SIG-M5 (cell line): ENCODE measurements at places on chromosomes 12 and 14.

DNA sequence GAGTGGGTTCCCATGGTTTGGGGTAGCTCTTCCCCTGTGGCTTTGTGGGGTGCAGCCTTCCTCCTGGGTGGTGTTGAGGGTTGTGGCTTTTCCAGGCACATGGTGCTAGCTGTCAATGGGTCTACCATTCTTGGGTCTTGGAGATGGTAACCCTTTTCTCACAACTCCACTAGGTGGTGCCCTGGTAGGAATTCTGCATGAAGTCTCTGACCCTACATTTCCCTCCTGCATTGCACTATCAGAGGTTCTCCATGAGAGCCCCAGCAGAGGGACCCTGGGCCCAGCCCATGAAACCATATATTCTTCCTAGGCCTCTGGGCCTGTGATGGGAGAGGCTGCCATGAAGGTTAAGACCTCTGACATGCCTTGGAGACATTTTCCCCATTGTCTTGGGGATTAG is 1093.3 kb downstream of the SLC16A7 start:
- no peak for DNase-seq

GRCh38 chr12:32589165-32589865 is 89.8 kb upstream of the DNM1L start:
- DNase-seq: peak; percentile 89

- DNase-seq: no peak
Measured at GRCh38 chr12:3342051-3342450, 149.0 kb upstream of the PRMT8 start.

GRCh38 chr14:36659010-36659821 is 2.4 kb upstream of the PAX9 start:
- DNase-seq: no peak

GRCh38 chr14:92819011-92819597 is 25.0 kb downstream of the GOLGA5 start:
- DNase-seq: no peak

DNA sequence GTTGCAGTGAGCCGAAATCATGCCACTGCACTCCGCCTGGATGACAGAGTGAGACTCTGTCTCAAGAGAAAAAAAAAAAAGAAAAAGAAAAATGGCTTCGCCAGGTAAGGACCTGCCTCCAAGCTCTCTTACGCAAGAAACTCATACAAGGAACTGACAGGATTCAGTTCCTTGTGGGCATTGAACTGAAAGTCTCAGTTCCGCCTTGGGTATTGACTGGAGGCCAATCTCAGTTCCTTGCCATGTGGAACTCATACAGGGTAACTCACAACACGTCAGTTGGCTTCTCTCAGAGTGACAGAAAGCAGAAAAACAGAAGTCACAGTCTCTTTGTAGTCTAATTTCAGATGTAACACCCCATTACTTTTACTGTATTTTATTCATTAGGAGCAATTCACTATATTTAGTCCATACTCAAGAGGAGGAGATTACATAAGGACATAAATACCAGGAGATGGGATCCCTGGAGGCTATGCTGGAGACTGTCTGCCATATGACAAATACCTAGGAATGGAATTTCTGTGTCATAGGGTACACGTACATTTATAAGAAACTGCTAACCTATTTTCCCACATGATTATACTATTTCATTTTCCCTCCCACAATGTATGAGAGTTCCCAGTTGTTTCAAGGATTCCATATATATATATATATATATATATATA is 11.4 kb upstream of the NOPCHAP1 start:
- DNase-seq: peak; percentile 93

GRCh38 chr12:575129-575502 is 88.1 kb downstream of the NINJ2 start:
- no peak for DNase-seq

- DNase-seq: no peak
Measured at GRCh38 chr14:32618991-32619390, 289.9 kb downstream of the AKAP6 start.

DNA sequence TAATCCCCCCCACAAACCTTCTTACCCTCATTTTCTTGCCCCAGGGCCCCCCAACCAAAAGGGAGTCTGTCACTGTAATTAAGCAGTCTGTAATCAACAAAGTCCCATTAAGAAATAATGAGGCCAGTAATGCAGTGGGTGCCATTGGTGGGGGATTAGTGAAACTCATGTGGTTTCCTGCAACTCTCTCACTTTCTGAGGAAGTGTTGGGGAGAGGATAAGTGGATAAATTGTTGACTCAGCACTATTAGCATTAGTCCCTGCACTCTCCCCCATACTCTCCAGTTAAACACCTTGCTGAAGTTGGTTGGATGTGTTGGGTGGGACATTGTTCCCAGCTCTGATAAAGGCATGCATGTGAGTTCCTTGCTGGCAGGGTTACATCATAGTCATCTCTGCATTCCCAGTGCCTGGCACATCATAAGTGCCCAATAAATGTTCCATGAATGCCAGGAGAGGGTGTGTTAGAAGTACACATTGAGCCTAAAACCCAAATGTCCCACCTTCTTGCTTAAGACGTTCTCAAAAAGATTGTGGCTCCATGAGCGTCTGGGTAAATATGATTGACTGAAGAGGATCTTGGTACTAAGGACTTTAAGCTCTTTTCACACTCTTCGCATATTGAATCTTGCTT is 45.8 kb upstream of the HOXC13 start:
- no peak for DNase-seq

DNA sequence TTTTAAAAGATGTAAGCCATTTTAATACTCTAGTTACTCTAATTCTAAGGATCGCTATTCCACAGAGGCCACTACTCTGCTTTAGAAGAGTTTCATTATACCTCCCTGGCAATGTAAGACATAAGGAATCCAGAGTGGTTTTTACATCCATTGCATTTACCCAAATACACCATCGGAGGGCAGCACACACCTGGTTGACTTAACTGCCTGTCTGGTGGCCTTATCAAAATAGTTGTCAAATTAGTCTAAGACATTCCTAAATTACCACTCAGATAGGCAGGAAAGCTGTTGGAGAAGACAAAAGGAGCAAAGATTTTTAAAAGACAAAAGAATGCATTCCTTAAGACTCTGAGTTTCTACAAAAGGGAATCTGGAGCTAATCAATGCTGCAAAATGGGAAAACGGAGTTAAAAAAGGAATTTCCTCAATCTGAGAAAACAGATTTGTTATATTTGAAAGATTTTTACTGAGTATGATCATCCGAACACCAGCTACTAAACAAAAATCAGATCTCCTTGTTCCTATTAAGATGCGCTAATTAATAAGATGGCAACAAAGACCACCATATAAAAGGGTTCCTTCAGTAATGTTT is 33.8 kb upstream of the FGD4 start:
- DNase-seq: no peak

GRCh38 chr14:31228533-31228932 is 20.9 kb upstream of the HECTD1 start:
- no peak for DNase-seq

- no peak for DNase-seq
Measured at GRCh38 chr12:90909069-90909770, 45.8 kb downstream of the CCER1 start.

DNA sequence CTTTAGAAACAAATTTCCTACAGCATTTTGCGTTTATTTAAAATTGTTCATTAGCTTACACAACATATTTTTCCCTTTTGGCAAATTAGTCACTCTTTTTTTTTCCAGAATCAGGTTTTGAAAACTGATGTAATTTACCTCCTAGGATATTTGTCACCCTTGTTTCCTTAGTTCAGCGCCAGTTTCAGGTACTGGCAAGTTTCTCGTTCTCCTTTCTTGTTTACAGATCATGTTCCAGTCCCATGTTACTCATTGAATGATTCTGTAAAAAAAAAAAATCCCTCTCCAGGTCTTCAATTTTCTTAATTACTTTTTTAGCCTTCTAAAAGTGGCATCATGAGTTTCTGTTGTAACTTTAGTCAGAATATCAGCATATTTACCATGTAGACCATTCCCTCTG is 2.7 kb downstream of the PPP4R4 start:
- DNase-seq: no peak

DNA sequence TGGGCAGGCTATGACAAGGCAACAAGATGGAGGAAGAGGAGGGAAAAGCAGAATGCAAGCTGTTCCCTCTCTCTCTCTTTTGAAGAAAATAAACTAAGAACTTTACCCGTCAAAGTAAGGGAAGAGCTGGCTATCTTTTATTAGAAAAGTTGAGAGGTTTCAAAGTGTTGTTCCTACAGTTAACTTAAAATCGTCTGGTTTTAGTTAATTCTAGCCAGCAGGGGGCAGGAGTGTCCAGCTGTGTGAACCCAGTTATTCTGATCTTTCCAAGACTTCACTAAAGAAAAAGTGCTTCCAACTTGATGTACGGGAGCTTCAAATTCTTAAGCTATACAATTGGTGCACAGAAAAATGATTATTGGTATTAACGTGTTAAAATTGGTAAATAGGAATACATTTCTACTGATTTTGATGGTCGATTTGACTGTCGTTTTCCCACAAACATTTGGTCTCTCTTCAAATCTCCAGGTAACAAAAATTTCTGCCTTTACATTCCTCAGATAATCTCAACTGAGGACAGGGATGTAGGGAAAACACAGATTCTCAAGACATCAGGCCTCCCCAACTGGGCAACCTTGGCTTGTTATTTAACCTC is 28.4 kb upstream of the MON2 start:
- DNase-seq: no peak

- DNase-seq: no peak
Measured at GRCh38 chr14:38731962-38732361, 371.1 kb downstream of the SEC23A start.

GRCh38 chr12:82213761-82214160 is 144.4 kb downstream of the CCDC59 start:
- DNase-seq: no peak

- DNase-seq: no peak
Measured at GRCh38 chr14:96165493-96166436, 38.9 kb upstream of the BDKRB2 start.

- no peak for DNase-seq
Measured at GRCh38 chr12:46461459-46461858, 88.9 kb upstream of the SLC38A2 start.

- no peak for DNase-seq
Measured at GRCh38 chr12:108399514-108399913, 60.4 kb upstream of the CMKLR1 start.
